ENCODE measurements at places on chromosomes 3 and 15.

DNA sequence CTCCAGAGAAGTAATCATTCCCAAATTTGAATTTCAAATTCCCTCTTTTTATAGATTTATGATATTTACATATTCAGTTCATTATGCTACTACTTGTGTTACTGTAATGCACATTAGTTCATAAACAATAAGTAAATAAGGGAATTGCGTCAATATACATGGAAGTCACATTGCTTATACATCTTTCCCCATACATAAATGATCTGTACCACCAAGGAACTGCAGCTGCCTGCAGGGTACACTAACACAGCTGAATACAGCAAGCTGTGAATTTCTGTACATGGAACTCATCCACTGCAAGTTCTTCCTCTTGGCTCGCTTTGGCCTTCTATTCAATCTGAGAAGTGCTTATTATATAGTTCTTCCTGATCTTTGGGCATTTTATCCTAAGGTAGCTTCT, 15.5 kb downstream of the CASR start:
- DNase-seq: no peak

- DNase-seq: no peak
Measured at GRCh38 chr3:155880286-155880685, 9.8 kb downstream of the GMPS start.

- DNase-seq: no peak
Measured at GRCh38 chr15:100911086-100911485, 8.1 kb upstream of the LRRK1 start.

DNA sequence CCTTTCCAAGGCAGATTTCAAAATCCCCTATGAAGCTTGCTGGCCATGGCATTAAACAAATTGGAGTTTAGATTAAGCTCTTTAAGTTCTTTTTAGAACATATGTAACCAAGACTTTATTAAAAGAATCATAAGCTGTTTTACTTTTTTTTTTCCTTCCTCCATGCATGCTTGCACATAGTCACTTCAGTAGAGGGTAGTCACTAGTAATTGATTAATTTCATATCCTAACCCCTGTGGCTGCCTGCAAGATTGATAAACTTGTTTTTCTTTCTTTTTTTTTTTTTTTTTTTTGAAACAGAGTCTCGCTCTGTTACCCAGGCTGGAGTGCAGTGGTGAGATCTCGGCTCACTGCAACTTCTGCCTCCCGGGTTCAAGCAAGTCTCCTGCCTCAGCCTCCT, 33.3 kb upstream of the ZKSCAN7 start:
- DNase-seq: no peak

GRCh38 chr3:41327718-41328117, 128.4 kb downstream of the CTNNB1 start:
- DNase-seq: no peak

- DNase-seq: no peak
Measured at GRCh38 chr3:190517687-190518086, 3.8 kb downstream of the IL1RAP start.

DNA sequence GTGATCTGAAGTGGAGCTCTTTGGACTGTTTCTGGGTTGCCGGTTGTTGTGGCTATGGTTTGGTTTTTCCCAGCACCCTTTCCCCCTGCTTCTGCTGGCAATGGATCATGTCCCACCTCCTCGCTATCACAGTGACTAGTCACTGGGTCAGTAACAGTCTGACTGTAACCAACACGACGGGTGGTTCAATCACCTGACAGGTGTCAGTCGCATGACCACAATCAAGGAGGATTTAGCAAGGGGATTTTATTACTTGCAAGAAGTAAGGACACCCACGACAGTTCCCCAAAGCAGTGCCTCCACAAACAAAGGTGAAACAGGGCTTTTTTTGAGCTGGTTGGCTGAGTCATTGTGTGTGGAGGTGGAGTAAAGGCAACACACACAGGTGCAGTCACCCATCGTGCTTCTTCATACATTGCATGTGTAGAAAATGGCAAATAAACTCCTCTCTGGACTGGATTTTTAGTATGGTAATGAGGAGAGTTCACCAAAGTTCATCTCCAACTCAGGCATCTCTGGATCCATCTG, 58.8 kb upstream of the FAM3D start:
- DNase-seq: no peak

GRCh38 chr3:141415953-141416352, 47.6 kb downstream of the ZBTB38 start:
- DNase-seq: no peak

- no peak for DNase-seq
Measured at GRCh38 chr15:39181940-39182339, 398.9 kb upstream of the THBS1 start.

GRCh38 chr3:185030951-185031350, 121.9 kb downstream of the C3orf70 start:
- DNase-seq: no peak

- no peak for DNase-seq
Measured at GRCh38 chr3:156477323-156477722, 77.6 kb downstream of the SSR3 start.

GRCh38 chr3:53936347-53936746, 44.7 kb upstream of the SELENOK start:
- no peak for DNase-seq

- DNase-seq: no peak
Measured at GRCh38 chr3:175304404-175304803, 445.3 kb downstream of the NAALADL2 start.

DNA sequence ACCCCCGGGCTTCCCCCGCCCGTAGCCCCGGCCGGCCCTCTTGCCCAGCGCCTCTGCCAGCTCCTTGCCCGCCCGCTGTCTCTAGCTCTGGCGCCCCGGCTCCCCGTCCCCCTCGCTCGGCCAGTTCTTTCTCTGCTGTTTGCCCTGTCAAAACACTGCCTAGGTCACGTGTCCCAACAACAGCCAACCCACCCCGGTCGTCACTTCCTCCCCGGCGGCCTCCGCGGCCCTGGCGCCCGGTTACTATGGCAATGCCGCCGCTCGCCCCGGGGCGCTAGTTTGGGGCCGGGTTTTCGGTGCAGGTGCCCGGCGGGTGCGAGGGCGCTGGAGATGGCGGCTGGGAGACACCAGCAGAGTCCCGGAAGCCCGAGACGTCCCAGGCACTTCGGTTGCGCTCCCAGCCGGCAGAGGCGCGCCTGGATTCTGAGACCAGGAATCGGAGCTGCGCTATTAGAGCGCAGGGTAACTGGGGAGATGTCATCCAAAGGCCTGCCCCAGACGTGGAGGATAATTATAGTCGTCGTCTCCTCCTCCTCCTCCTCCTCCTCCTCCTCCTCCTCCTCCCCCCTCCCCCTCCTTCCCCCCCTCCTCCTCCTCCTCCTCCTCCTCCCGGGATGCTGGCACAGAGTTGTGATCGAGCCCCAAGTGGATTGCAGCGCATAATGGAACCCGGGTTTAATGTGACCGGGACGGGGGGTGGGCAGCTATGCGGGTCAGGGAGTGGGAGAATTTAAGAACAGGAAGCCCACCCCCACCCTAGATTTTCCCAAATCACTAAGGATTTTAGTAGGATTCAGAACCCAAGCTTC, at the start of gene ATOSA:
ATOSA (minus strand) TSS at position 157 of the 809 bp plus-strand sequence. CDS start 1,367 bp downstream, outside the sequence.
- DNase-seq: peak; percentile 79

- DNase-seq: no peak
Measured at GRCh38 chr15:89998141-89998661, 2.9 kb upstream of the ZNF710 start.

- DNase-seq: no peak
Measured at GRCh38 chr15:76512971-76513370, 176.4 kb downstream of the ISL2 start.

DNA sequence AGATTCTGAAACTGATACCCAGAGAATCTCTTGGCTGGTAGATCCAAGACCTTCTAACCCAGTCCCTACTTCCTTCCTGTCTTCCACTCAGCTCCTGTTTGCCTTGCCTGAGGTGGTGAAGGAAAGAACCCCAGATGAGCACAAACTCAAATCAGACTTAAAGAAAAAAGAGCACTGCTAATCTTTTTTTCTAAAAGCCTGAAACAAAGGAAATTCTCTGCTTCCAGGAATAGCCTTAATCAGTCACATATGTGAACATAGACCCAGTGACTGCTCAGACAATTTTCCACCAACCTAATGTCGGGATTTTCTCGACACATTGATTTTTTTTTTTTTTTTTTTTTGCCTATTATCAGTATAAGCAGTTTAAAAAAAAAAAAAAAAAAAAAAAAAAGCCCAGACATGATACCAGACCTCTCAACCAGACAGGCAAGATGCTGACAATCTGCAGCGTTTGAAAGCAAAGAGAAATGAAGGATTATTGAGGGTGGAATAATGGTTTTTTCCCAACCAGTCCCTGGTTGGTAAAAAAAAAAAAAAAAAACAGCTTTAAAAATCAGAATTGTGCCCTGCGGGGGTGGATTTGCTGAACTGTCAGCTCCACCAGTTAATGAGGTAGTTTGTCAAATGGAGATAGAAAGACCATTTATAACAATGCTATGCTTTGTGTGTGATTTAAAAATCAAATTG, 256.8 kb upstream of the RARB start:
- DNase-seq: no peak

DNA sequence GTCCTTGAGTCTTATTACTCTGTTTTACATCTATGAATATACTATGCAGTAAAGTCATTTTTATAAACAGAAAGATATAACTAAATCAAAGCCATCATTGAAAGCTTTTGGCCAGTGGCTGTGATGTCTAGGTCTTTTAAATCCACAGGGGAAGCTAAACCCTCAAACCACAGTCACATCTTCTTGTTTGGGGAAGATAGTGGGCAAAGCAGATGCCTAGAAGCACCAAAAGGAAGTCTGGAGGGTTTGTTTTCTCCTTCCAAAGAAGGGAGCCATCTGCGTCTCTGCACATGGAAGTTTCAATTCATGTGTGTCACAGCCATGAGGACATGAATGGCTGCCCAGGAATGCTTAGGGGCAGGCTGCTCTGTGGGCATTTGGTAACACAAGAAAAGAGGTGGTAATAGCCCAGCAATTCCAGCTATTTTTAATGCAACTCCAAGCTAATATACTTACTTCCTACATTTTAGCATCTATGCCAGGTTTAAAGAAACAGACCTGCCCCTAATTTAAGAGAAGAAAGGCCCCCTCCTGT, 322.2 kb downstream of the SLC9A9 start:
- DNase-seq: no peak

GRCh38 chr15:63473749-63473998, 30.7 kb upstream of the USP3 start:
- DNase-seq: no peak

DNA sequence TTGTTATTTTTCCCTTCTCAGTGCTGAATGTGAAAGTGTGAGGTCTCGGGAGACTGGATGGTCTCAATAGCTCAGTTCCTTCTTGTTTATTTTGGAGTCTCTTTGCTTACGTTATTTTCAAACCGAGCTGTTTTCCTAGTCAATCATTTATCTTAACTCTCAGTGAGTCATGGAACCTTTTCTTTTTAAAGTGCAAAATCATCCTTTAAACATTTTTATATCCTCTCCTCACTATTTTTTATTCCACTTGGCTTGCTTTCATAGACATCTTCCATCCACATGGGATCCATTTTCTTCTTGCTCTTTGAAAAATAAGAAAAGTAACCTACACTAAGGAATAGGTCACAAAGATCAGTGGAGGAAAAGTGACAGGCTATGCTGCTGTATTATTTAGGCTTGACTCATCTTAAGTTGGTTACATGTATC, 497.8 kb downstream of the NAALADL2 start:
- DNase-seq: no peak

DNA sequence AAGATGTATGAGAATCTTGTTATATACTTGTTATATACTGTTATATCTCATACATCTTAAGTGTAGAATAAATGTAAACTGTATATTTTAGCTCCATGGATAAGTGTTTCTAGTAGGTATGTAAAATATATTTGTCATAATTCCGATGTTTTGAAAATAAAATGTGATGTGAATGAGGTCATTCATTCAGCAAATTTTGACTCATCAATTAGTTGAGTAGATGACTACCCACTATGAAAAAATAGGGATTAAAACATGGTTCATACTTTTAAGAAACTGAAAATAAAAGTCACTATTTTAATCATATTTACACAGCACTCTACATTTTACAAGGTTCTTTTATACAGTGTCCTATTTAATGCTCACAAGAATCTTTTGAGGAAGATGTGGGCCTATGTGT, 28.4 kb upstream of the CNTN3 start:
- no peak for DNase-seq

DNA sequence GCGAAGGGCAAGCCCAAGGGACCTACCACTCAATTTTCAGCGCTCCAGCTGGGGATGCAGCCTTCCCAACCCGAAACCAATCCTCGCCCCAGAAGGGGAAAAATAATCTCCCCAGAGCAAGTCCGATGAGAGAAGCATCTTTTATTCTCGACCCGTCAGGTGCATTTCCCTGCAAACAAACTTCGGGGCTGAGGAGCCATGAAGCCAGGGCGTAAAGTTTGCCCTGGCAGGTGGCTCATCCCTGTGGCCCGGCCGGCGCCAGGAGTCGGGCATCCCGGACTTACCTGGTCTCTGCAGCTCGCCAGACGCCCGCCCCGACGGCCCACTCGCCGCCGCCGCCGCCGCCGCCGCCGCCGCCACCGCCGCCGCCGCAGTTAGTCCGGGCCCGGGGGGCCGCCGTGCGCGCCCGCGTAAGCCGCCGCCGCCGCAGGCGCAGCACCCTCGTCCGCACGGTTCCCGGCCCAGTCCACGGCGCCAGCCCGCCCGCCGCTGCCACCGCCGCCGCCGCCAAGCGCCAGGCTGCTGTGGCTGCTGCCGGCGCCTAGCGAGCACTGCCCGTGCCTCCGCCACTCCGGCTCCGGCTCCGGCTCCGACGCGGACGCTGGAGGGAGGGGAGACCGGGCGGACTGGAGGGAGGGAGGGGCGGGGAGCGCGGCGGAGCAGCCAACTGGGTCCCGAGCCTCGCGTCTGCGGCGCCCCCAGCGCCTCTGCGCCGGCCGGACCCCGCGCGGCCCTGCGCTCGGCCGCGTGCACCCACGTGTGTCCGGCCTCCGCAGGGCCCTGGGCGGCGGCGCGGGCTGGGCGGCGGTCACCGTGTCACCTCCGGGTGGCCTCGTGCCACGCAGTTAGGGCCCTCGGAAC, at the start of gene CNTN3:
CNTN3 (minus strand) TSS at position 553 of the 861 bp plus-strand sequence. CDS start 93,547 bp downstream, outside the sequence.
- DNase-seq: peak; percentile 31

DNA sequence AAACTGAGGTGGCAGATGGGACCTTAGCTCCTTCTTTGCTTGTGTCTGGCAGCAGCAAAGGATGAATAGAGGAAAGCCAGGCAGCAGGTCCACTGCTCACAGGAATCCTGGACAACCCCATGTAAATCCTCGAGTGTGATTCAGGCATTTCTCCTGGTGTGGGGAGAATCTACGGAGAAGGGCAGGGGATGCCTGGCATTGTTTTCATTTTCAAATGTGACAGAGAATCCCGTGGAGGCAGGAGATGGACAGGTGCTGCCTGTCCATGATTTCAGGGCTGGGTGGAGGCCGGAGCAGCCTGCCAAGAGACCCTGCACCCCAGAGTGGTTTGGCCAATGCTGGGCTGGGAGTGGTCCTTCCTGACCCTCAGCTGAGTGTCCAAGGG, 1.7 kb downstream of the HRH1 start:
- no peak for DNase-seq

DNA sequence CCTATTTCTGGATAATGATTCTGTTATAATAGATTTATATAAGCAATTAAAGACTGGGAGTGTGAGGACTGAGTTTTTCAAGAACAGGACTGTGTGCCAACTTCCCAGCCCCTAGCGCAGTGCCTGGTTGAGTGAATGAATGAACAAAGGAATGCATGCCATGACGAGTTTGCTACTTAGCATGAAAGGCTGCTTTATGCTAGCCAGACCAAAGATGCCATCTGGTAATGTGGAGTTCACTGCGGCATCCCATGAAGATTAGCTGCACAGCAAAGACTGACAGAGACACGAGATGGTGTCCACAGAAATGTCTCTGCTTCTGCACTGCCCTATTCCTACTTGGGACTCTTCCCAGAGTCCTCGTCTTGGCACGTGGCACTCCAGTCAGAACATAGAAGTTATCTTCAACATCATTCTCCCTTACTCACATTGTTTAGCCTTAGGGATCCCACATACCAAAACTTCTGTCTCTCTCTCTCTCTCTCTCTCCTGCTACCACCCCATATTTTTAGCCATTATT, 283.9 kb upstream of the CTNNB1 start:
- DNase-seq: no peak

Data from NCI-H1092 (cell line).